ENCODE measurements at places on chromosomes 2 and 18.

DNA sequence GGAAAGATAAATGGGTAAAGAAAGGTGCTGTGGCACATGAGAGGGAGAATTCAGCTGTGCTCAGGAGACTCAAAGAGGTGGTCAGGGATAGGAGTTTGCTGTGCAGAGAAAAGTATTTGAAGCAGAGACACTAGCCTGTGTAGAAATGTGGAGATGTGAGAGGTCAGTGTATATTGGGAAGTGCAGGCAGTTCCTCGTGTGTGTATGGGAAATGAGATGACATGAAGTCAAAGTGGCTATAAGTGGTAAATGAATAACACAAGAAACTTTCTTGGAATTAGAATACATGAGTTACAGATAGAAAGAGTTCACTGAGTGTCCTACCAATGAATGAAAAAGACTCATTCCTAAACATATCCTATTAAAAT is 11.6 kb downstream of the MAP3K20 start:
- peak; percentile 62 for DNase-seq

GRCh38 chr2:207525296-207525695 is 4.5 kb upstream of the CREB1 start:
- no peak for DNase-seq

GRCh38 chr18:8781671-8782070 is 76.3 kb downstream of the MTCL1 start:
- DNase-seq, result no peak

GRCh38 chr2:64939332-64939917 is 49.8 kb upstream of the SLC1A4 start:
- no peak for DNase-seq

- DNase-seq, result no peak
Measured at GRCh38 chr2:121992700-121993099, 237.2 kb downstream of the TSN start.

DNA sequence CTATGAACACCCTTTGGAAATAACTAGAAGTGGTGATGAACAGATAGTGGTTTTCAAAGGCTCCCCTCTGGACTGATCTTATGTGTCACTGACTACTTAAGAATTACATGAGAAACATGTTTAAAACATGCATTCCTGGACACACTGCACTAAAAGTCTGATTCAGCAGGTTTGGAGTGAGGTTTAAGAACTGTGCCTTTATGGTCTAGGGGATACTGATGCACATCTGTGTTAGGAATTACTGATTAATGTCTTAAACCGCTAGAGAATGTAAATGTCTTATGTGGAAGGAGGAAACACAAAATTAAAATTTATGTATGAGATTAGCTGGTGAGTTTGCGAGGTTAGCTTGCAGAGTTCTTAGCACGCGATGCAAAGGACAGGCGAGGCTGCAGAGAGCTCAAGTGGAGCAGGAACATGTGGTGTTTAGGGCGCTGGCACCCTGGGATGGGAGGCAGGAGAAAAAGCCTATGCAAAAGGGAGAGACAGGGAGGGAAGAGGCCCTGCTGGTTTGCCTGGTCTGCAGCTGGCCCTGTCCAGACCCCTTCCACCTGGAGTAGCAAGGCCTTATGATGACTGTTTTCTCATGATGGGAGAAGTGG is 11.7 kb downstream of the SH3YL1 start:
- DNase-seq, result no peak

DNA sequence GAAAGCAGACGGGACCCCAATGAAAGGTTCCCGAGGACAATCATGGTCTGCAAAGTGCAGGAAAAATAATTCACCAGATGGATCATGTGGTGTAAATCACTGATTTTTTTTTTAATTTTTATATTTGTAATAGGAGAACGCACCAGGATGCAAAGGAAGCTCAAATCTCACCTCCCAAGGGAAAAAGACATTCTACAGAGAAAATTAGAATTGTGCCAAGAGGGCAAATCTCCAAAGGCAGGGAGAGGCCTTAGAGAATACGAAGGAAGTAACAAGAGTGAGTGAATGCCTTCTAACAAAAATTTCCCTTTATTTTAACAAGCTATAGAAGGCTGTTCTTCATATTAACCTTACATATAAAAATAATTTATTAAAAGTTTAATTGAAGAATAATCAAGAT is 90.9 kb downstream of the ANKRD44 start:
- no peak for DNase-seq

DNA sequence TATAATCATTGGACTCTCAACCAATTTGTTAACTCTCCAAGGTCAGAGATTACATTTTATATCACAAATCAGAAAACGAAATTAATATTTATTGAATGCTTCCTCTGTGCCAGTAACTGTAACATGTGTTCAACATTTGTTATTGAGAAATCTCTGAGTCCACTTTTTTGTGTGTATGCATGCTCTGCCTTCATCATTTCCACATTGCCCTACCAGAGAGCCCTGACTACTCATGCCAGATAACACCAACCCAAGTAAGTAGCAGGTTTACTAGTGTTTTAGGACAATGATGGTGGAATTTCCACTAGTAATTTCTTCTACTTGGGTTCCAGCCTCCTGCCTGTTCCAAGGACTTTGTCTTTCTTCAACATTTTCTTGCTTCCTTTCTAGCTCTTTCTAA is 14.2 kb upstream of the FAP start:
- no peak for DNase-seq

DNA sequence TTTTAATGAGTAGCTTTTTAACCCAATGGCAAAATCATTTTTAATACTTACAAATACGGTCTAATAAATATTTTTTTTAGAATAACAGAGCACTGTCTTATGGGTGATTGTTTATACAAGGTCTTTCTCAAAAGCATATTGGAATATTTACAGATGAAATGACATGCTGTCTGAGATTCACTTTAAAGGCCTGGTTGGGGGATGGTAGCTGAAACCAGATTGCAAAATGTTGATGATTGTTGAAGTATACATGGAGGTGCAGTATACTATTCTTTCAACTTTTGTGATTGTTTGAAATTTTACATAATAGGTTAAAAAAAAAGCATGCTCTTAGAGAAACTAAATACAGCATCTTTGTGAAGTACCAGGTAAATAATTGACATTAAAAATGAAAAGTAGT is 111.2 kb downstream of the FMNL2 start:
- no peak for DNase-seq

GRCh38 chr2:72835403-72835802 is 9.6 kb upstream of the EXOC6B start:
- DNase-seq, result no peak

- DNase-seq, result no peak
Measured at GRCh38 chr2:64696636-64697035, 42.9 kb upstream of the SERTAD2 start.

- no peak for DNase-seq
Measured at GRCh38 chr2:105609746-105610402, 134.8 kb upstream of the NCK2 start.

- DNase-seq, result no peak
Measured at GRCh38 chr2:85431570-85432205, 13.2 kb downstream of the SH2D6 start.

DNA sequence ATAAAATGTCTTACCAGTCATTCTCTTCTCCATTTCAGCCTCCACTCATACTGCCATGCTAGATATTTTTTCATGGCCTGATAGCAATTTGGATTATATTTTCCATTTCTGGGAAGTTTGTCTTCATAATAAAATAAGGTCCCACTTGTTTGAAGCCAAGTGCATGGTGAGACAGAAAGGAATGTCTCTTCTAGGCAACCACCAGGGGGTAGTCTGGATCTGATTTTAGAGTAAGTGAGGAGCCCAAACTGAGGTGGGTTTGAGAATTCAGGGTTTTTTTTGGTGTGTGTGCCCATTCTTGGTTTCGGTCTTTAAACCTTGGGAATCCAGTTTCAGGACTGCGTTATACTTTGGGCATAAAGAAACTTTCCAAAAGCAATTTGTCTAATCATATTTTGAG is 315.5 kb downstream of the RPRM start:
- DNase-seq, result peak; percentile 16

DNA sequence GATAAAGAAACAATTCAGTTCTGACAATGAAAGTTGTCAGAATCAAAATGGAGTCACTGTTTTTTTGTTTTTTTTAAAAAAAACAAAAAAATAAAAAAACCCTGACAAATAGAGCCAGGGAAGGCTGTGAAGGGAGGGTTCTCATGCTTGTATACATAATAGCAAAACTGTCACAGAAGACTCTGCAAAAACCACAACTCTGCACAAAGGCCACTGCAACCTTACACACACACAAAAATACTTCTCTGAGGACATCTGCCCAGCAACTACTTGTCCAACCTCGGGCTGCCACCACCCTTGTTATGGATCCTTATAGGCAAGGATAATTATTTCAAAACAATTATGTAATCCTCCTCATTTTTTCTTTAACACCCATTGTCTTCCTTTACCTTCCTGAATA is 41.9 kb upstream of the C2orf66 start:
- no peak for DNase-seq

- DNase-seq, result no peak
Measured at GRCh38 chr18:65298422-65298821, 452.4 kb upstream of the CDH7 start.

- DNase-seq, result no peak
Measured at GRCh38 chr2:235543851-235544688, 50.2 kb downstream of the AGAP1 start.

DNA sequence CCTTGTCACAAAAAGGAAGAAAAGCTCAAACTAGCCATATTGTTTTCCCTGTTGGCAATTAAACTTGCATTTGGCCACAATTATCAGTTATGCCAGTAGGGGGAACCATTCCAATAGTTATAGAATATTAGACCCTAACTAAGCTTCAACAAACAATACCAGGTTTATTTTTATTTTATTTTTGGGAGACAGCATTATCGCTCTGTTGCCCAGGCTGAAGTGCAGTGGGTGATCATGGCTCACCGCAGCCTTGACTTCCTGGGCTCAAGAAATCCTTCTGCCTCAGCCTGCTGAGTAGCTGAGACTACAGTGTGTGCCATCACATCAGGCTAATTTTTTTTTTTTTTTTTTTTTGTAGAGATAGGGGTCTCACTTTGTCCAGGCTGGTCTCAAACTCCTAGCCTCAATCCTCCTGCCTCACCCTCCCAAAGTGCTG is 102.1 kb downstream of the ATAD2B start:
- peak; percentile 53 for DNase-seq

DNA sequence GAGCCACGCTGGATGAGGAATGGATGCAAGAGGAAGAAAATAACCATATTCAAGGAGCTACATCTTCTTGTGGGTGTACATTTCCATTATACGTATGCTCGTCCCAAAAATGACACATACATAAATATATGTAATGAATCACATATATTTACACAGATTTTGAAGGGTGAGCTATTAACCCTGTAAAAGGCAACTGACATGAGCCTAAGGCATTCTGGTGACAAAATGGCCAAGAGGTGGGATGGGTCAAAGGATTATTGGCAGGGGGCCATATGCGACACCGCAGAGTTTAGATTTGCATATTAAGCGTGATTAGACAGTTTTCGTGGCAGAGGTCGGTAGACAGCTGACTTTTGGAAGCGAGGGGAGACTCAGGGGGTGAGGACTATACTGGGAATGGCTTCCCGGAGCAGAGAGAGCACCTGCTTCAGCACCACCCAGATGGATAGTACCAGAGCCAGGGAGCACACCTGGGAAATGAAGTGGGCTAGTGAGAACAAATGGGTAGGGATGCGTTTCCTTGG is 431 bp upstream of the CNRIP1 start:
- no peak for DNase-seq

DNA sequence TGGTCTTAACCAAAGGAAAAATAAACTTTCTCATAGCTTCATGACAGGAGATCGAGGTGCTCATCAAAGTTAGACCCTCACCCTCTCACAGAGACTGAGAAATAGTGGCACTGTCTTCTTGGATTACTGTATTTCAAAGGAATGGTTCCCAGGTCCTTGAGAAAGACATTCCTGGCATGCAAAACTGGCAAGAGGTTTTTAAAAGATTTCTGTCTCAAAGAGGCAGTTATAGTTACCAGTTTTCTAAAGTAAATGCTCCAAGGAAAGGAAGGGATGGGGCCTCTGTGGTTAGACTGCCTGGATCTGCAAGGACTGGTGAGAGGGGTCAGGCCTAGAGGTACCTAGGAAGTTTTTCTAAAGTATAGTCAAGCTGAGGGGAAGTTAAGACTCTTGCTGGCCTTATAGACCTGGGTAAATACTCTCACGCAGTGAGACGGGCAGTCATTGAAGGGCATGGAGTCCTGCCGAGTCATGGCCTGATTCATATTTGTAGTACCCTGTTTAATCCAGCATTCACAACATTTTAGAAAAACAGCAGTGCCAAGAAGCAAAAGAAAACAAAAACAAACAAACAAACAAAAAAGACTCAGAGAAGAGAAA is 226.1 kb downstream of the DOK6 start:
- no peak for DNase-seq

- no peak for DNase-seq
Measured at GRCh38 chr2:217254111-217254510, 394.2 kb upstream of the TNP1 start.

DNA sequence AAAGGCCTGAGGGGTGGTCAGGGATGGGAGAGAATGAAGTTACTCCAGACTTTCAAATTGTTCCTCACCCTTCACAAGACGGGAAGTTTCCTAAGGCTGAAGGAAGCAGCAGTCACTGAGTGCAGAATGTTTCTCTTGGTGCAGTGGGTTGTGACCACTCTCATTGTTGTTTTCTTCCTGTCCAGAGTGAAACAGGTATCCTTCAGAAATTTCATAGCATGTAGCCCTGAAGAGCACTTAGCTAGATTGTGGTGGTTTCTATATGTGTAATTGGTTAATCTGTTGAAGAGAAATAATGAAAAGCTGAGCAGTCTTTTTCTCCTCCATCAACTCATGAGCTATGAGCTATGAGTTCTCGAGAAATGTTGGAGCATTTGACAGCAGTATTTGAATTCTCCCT is 96.8 kb downstream of the GPD2 start:
- DNase-seq, result no peak

Measured in fibroblast of skin of right biceps (primary cell).